ENCODE measurements at places on chromosomes 12 and 14. TPM values are rescaled to one million over a fixed set of nuclear protein-coding genes. Genes with fewer than 3 reads are reported as not detected.

Gene KRT4
- polyA plus RNA-seq: 1.4 TPM

Gene LRR1
- polyA plus RNA-seq: 11.1 TPM

Gene TMEM52B
- polyA plus RNA-seq: 0.44 TPM

Gene LTB4R2
- polyA plus RNA-seq: 5.9 TPM

Gene CAPS2
- 9.6 TPM for polyA plus RNA-seq

Gene CDCA3
- 43.1 TPM for polyA plus RNA-seq

- DNase-seq: no peak
Measured at GRCh38 chr14:20343862-20344220, 406 bp downstream of the PARP2 start.

GRCh38 chr12:131452444-131452860 is 258.4 kb upstream of the SFSWAP start:
- no peak for DNase-seq

DNA sequence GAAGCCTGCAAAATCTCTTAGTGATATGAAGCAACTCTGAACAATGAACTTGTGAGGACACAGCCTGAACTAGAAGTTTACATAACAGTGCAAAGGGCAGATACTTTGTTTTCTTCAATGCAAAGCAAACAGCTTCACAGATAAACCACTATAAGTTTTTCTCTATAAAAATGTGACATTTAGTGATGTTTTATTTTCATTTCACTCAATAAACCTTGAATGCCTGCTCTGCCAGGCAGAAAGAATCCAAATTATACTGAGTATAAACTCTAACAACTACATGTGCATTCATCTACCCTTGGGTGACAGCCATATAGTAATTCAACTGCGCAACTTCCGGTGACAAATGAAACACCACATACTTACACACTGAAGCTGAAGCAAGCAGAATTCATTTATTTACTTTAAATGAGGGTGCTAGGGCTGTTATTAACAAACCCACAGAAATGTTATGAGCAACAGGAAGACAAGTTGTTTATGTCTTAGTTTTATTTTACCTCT is 10.3 kb downstream of the DCP1B start:
- DNase-seq: peak; percentile 78

All from left lung (tissue), 14 donors.